ENCODE measurements at places on chromosomes 11 and 22.
A peak's percentile ranks its signal among the peaks of the same experiment; 100 is the strongest.

GRCh38 chr11:82191695-82192094 is 542.0 kb downstream of the FAM181B start:
- DNase-seq = no peak

DNA sequence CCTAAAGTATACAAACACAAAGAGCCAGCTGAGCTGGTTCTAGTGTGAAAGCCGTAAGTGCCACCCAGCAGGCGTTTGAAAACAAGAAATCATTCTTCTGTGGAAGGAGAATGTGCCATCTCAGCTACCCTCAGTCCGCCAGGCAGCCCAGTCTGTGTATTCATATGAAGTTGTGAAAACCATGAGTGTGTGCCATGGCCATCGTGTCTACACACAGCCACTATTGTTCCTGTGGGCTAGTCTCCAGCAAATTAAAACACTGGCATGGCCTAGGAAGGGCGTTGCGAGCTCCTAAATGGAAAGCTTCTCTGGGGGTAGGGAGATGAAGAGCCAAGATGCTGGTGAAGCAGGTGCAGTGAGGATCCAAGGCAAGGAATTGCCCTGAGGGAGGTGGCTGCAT is 51.5 kb upstream of the HORMAD2 start:
- DNase-seq = no peak

GRCh38 chr22:33095661-33096060 is 37.5 kb upstream of the SYN3 start:
- no peak for DNase-seq

DNA sequence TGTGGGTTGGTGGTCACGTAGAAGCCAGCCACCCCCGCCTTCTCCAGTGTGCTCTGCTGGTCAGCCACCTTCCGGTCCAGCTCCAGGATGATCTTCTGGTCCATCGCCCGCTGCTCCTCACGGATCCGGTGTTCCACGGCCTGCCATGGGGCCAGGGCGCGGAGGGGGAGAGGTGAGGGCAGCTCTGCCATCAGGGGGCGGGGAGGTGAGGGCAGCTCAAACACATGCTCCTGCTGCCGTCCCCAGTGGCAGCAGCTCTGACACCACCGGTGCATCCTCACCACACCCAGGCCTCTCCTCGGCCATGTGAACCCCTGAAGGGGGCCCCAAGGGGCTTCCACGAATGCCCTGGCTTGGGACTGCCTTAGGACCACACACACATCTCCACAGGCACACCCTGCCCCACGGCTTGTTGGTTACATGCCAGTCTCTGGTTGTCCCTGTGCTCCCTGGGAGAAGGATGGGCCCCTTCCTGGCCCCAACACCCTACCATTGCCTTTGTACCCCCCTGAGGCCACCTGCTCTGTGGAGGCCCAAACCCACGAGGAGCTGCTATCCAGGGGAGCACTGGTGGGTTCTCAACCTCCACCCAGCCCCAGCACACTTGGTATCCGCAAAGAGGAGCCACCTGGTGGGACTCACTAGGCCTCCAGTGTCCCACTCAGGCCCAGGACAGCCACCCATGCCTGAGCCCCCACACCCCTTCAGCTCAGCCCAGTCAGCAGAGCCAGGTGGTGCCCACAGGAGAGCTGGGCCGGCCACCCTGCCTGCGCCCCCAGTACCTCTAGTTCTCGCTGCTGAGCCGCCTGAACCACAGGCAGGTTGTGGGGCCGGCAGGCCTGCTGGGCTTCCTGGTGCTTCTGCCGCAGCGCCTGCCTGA is 4.3 kb downstream of the DGCR6L start:
- DNase-seq = no peak

DNA sequence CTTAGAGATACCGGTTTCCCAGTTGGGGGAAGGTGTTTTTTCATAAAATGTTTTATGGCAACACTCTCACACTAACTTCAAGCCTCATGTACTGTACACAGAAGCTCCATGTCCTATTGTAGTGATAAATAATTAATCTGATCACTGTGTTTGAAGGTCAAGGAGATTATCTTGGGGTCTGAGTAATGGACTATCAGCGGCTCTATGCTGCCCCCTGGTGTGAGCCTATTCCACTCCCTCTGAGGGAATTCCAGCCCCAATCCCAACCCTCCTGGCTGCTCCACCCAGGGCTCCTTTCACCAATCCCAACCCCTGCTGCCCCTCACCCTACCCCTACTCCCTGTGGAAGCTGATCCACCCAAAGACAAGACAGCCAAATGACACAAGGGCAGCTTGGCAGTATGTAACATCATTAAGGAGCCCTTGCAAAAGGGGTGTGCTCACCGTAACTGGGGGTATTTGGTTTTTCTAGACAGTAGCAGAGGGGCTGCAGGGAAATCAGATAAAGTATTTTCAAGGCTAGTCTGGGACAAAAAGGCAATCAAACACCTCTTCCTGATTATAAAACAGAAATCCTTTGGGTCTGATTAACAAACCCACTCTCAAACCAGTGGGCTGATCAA is 22.3 kb downstream of the HPS4 start:
- peak; percentile 55 for DNase-seq

DNA sequence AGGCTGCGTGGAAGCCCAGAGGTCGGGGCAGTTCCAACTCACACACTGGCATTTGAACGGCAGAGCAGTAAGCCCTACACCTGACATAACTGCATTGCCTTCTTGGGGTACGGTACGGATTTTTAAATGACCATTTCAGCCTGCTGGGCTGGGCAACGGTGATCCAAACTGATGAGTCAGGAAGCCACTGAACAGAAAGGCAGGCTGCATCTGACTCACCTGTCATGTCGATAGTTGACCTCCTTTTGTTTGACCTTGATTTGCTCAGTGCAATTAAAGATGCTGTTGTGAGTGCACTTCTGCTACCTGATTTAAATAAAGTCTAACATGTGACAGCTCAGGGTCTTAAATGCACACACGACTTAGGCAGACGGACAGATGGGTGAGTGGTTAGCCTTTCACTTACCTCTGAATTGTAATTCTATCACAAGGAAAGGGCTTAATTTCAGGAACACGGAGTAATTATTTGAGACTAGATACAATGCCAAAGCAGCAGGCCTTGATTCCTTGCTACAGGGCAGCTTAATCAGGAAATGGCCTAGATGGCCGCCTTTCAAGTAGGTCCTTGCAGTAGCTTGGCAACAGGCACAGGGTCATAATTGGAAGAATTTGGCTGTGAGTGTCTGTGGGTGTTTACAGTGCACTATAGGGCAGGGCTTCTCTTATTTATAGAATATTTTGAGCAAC is 52.2 kb downstream of the BMAL1 start:
- no peak for DNase-seq

GRCh38 chr11:33735271-33736147 is 714 bp downstream of the CD59 start:
- DNase-seq = peak; percentile 54

DNA sequence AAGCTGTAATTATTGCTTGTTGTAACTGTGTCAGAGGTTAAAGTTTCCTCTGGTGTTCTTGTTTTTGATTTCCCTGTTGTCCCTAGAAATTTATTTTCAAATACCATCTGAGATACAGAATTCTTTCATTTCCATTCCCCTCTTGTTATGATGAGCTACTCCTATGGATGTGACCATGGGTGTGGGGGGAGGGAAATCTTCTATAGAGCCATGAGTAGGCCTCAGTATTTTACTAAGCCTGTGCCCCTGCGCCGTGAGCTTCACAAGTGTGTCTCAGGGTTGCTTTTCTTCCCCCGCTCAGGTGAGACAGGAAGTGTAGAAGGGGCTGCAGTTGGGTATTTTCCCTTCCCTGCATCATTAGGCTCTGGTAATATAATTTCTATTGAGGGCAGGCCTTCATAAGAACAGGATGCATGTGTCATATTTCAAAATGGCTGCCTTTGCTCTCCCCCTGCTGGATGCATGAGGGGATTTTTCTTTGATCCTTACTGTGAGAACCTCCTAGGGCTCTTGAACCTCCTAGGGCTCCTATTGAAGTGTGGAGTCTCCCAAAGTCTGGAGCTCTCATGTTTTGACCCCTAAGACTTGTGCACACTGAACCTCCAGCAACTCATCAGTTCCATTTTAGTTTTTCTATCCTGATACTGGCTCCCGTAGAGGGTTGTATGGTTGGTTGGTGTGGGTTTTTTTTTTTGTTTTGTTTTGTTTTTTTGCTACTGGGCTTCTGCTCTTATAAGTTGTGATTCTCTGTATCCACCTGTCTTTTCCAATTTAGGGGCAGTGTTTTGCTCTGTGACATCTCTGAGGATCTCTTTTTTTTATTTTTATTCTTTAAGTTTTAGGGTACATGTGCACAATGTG is 658.2 kb downstream of the NTM start:
- peak; percentile 66 for DNase-seq

DNA sequence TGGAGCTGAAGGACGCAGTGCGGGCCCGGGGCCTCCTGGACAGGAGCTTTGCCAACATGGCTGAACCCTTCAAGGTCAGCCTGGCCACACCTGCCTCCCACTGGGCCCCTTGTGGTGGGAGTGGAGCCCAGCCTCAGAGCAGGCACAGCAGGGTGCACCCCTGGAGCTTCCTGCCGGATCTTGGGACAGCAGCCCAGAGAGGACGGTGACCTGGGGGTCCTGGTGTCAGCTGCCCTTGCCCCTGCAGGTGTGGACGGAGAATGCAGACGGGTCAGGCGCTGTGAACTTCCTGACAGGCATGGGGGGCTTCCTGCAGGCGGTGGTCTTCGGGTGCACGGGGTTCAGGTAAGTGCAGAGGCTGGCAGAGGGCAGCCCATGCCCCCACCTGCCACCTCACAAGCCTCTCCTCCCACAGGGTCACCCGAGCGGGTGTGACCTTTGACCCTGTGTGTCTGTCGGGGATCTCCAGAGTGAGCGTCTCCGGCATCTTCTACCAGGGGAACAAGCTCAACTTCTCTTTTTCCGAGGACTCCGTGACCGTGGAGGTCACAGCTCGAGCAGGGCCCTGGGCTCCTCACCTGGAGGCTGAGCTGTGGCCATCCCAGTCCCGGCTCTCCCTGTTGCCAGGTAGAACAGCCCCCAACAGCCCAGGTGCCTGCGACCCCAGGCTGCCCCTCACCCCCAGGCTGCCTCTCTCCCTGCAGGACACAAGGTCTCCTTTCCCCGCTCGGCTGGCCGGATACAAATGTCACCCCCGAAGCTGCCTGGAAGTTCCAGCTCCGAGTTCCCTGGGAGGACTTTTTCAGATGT is 5.1 kb downstream of the PGGHG start:
- DNase-seq = no peak

DNA sequence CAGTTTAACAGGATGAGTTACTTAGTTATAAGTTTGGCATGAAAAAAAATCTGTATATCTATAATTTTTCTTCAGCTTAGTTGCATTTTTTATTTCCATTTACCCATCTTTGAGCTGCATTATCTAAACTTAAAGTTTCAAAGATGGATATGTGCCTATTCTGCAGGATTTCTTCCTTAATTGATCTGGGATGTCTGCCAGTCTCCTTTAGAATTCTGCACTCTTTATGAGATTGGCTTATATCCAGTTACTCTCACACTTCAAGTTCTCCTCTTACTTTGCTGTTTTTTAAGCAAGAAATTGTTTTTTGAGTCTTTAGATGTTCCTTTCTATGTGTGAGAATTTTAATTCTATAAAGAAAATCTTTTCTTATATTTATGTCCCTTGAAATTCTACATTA is 5.1 kb upstream of the PDGFD start:
- no peak for DNase-seq

GRCh38 chr11:15493066-15493465 is 378.3 kb downstream of the INSC start:
- no peak for DNase-seq

- DNase-seq = no peak
These were observed 9.1 kb downstream of the PPP6R3 start for GRCh38 chr11:68469642-68470041.

DNA sequence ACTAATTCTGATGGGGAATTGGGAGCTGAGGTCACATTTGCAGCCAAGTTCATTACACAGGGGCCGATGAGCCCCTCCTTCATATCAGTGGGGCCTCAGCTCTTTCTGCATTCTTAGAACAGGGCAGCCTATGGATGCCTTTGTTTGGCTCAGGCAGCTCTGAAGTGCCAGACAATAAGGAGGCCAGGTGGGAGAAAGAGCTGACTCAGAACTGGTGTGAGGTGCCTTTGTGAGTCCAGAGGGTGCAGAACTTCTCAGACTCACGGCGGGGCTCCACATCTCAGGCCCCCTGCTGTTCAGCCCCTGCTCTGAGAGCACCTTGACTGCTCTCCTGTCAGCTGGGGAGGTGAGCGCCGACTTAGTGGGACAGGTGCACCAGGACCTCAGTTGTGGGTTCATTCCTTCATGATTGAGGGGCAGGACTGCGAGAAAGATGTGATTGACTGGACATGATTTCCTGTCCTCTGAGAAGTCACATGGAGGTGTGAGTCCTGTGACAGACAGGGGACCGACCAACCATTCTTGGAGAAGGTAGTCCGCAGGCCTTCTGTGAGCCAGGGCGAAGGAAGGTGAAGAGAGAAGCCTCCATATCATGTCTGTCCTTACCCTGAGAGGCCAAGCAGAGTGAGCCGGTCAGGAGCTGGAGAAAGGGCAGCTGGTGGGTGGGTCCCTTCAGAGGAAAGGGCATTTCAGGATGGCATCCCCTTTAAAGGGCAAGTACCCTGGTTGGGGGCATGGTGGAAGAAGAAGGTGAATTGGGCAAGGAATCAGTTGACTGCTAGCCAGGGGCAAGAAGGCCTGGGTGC is 245.0 kb upstream of the TBCEL start:
- DNase-seq = no peak

DNA sequence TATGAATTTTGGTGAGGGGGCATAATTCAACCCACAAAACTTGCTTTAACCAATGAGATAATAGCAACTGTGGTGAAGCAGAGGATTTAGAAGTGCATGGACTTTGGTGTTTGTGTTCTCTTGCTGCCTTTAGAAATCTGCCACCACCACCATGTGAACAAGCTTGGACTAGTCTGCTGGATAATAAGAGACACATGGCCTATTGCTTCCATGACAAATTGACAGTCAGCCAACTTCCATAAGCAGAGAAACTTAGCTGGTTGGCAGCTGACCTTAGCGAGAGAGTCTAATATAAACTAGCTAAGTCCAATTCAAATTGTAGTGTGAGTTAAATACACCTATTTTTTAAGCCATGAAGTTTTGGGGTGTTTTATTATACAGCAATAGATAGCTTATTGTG is 482.1 kb upstream of the ANO5 start:
- no peak for DNase-seq

GRCh38 chr11:116931206-116931953 is 94.0 kb upstream of the APOA1 start:
- DNase-seq = no peak

DNA sequence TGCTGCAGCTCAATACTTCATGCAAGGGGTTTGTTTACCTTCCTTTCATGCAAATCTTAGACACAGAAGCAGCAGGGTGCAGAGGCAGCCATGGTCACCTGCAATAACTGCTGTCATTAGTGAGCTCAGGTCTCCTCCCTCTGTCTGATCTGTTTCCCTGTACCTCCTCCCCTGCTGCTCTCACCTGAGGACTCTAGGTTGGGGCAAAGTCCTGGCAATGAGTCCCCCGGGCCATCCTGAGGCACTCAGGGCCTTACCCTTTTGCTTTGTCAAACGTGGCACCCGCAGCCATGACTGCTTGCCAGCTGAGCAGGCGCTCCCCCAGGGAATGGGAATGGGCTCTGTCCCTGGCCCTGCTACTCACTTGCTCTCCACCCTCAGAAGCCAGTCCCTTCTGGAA is 3.9 kb downstream of the LRRC10B start:
- no peak for DNase-seq

Measured in ACHN (cell line).